ENCODE measurements at places on chromosomes 6 and 20.

GRCh38 chr6:76435174-76435573, 362.7 kb upstream of the IMPG1 start:
- no peak for DNase-seq

- DNase-seq: no peak
Measured at GRCh38 chr6:163759542-163759941, 345.0 kb downstream of the QKI start.

- DNase-seq: no peak
Measured at GRCh38 chr20:38109591-38110524, 55.2 kb downstream of the TGM2 start.

- DNase-seq: no peak
Measured at GRCh38 chr6:128069188-128069587, 168.3 kb upstream of the THEMIS start.

- DNase-seq: no peak
Measured at GRCh38 chr6:12379181-12379580, 89.0 kb downstream of the EDN1 start.

- no peak for DNase-seq
Measured at GRCh38 chr20:49388744-49389143, 93.7 kb downstream of the KCNB1 start.

DNA sequence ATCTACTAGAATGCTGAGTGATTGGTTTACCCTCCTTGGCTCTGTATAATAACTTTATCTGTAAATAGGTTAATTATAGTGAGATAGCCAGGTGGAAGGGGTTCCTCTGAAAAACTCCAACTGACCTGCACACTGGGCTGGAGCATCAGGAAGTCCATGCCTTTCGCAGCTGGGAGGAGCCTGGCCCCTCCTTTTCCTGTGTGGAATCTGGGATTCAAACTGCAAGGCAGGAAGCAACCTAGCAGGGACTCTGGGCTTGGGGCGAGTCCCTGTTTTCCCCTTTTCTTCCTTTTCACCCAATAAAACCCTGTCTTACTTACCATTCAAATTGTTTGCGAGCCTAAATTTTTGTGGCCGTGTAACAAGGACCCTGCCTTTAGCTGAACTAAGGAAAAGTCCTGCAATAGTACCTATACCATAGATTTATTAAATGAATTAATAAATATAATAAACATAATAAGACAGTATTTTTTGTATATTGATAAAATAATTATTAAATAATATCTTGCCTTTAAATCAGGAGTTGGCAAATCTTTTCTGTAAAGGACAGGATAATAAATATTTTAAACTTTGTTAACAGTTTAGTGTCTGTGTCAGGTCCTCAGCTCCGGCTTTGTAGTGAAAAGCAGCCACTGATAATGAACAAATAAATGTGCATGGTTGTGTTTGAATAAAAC, 406.2 kb upstream of the MMS22L start:
- no peak for DNase-seq

DNA sequence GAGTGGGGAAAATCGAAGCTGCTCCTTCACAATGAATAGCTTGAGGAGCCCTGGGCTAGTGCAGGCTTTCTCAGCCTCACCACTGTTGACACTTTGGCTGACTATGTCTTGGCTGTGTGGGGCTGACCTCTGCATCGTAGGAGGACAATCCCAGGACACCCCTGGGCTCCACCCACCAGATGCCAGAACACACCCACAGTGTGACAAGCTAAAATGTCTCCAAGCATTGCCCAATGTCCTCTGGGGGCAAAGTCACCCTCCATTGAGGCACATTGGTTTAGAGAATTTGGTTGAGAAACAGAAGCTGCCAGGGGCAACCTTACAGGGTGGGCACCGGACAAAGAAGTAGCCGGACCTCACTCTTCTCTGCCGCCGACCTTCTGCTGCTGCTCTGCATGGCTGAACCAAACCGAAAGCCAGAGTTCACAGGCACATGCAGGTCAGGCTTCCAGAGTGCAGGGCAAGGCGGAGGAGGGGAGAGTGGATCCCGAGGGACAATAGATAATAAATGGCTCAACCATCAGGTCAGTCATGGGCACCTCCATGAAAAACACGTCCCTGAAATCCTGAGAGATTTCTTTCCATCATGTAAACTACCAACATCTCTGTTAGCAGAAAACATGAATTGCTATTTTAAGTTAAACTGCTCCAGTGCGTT, 189.0 kb downstream of the LRFN2 start:
- DNase-seq: no peak

All from posterior cingulate gyrus (tissue), 11 donors.